ENCODE measurements at places on chromosomes 3 and 15.

DNA sequence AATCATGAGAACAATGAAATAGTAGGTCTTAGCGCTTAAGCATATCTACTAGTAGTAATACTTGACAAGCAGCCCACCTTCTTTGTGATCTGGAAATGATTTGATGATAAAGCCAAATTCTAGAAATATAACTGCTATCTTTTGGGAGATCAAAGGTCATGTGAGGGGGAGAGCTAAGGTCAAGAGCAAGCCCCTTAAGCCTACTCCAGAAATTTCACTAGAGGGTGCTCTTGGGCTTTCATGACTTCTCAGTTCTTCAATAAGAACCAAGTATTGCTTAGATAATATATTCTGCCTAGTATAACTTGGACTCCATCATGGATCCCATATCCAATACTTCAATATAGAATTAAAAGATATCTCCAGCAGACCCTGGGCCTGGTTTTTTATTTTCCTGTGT, 319.6 kb downstream of the ZBTB20 start:
- DNase-seq = no peak

DNA sequence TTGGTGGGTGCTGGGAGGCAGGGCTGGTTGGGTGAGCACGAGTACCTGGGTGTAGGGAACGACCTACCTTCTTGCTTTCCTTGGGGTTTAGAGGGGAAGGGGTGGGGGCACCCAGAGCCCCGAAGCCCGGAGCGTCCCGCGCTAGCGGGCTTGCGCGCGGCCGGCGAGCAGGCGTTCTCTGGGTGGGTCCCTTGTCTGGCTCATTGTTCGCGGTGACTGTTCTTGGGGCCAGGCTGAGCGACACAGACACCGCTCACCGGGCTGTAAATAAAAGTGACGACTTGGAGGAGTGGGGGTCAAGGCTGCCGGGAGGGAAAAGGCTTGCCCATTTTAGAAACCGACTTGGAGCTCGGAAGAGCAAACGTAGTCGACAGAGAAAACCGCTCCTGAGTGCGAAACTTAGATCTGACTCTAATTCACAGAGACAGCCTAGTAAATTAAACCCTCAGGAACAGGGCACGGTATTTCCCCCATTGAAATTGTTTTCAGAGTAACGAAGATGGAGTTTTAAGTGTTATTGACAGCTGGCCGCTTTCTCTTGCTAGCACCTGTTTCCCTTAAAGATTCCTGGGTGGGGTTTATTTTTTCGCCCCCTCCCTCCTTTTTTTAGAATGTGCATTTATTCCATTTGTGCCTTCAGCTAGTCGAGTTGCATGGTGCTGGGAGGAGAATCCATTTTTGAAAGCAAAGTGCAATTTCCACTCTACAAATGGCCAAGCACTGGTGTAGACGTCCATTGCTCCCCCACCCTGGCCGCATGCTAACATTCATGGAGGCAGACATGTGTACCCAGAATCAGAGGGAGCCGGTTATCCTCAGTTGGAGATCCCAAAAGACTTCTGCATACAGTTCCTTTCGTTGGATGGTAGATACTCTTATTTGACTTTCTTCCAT, 532.1 kb upstream of the SEMA6D start:
- no peak for DNase-seq

GRCh38 chr15:66027268-66027805, 158.0 kb downstream of the RAB11A start:
- DNase-seq = no peak

DNA sequence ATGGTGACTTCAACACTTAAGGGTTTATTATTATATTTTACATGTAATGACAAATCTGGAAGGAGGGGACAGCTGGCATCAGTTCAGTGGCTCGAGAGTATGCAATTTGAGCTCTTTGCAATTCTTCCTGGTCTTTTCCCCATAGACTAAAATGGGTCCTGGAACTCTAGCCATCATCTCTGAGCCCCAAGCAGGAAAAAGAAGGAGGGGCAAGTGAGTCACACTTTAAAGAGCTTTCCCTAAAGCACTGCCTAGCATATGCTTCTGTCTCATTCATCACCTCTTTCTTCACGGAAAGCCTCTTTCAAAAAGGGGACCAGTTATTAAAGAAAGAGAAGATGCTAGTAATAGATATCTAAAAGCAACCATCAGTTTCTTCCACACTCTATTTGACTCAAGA, 466.3 kb downstream of the ZIC1 start:
- DNase-seq = no peak

DNA sequence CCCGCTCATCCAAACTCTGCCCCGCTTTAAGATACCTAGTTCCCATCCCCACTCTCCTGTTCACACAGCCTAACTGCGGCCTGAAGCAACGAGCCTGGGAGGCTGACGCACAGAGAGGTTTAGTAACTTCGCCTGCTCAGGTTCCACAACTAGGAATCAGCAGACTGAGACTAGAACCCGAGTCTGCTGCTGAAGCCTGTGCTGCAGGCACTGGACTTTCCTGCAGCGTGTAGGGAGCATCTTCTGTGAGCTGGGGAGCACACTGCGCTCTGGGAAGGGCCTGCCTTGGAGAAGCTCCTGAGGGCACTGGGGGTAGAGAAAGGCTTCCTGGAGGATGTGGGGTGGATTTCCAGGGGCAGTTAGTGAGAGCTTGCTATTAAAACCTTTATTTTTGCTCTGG, 4.8 kb upstream of the MAP6D1 start:
- no peak for DNase-seq

GRCh38 chr15:45795440-45796069, 160.7 kb downstream of the SQOR start:
- DNase-seq = no peak

GRCh38 chr15:61748529-61748928, 311.7 kb downstream of the VPS13C start:
- no peak for DNase-seq

DNA sequence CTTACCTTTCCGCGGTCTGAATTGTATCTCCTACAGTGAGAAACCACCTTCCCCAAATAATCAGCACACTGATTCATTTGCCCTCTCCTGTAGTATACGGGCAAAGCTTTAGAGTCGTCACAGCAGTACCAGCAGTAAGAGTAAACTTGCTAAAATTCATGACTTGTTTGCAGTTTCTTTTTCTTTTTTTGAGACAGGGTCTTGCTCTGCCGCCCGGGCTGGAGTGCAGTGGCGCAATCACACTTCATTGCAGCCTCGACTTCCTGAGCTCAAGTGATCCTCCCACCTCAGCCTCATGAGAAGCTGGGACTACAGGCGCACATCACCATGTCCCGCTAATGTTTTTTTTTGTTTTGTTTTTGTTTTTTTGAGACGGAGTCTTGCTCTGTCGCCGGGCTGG, 11.9 kb downstream of the SCAMP5 start:
- DNase-seq = no peak

DNA sequence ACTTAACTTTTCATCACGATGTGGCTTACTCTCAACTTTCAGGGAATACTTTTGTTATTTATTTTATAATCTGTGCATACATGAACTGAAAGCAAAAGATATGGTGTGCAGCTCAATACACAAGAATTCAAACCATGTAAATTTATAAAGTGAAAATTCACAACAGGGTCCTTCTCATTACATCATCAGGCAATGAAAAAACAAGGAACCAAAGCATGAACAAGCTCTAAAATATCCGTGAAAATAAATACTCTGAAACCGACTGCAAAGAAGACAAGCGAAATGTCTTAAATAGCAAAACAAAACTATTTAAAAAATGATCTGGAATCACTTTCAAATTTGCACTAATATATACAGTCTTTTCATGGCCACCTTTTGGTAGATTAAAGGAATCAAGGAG, 28.9 kb downstream of the GNB5 start:
- no peak for DNase-seq

- DNase-seq = peak; percentile 43
Observed at GRCh38 chr3:46910166-46910760, 32.7 kb downstream of the PTH1R start.

- no peak for DNase-seq
Observed at GRCh38 chr3:100368441-100368840, 32.4 kb downstream of the TOMM70 start.

DNA sequence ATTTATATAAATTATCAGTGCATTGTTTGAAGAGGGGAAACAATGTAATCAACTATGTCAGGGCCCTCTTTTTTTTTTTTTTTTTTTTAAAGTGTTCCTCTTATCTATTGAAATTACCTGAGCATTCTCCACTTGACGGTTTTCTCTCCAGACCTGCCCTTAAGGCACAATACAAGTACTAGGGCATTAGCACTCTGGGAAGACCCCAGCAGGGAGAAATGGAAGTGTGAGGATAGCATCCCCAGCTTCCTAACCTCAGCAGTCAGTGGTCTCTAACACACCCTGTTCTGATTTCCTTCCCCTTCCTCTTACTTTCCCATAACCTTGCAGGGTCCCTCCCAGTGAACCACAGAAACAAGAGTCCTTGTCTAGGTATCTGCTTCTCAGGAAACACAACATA, 458.3 kb upstream of the ARL6 start:
- no peak for DNase-seq

GRCh38 chr3:108493862-108494261, 16.5 kb downstream of the MYH15 start:
- no peak for DNase-seq

GRCh38 chr3:51355891-51356578, 29.1 kb upstream of the MANF start:
- no peak for DNase-seq

DNA sequence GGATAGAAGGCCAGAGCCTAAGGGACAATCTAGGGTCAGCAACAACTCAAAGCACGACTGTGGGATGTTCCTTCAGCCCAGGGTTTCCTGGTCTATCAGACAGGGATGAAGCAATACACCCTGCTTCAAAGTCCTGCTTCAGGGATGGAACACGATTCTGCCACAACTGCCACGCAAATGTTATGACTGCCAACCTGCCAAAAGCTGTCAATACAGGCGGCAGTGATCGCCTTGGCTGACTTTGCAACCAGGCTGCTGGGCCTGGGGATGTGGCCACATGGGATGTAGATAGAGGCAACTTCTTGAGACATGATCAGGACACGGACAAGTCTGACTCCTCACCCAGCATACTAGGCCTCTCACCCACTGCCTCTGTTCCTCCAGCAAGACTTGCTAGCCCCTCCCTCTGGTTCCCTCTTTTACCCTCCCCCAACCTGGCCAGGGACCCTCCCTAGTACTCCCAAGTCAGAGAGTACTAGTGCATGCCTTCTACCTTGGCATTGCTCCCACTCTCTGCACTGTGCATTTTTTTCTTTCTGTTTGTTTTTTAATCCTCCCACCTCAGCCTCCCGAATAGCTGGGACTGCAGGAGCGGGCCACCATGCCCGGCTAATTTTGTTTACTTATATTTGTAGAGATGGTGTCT, 7.6 kb downstream of the CCDC12 start:
- no peak for DNase-seq

- no peak for DNase-seq
Observed at GRCh38 chr3:38966811-38967692, 84.7 kb downstream of the SCN11A start.

DNA sequence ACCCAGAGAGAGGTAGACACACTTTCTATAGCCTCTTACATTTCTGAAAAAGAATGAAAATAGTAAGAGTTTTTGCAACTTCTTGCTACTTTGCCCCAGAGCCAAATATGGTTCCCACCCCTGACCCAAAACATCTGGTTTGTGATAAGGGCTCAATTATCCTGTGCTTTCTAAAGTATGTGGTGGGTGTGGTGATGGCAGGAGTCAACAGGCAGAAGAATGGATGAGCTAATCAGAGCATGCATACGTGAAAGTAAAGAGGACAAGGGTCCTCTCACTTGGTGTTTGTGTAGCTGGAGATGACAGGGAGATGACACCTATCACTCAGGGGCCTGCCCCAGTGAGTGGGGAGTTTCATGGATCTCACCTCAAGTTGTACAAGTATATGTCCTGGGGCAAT, 19.1 kb downstream of the KBTBD8 start:
- no peak for DNase-seq

DNA sequence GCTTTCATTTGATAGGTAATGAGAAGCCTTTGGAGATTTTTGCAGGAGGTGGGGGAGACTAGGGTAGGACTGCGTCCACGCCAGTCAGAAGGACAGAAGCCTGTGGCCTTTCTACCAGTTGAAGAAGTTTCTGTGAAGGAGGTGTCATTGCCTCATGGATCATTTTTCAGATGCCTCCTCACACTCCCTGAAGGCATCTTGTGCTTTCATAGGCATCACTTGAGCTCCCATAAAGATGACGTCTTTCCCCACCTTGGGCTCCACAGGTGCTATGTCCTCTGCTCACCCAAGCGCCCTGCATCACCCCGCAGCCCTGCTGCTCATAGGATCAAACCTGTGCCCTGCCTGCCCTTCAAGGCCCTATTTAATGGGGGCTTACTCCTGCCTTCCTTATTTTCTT, 7.5 kb upstream of the ITGA11 start:
- no peak for DNase-seq

DNA sequence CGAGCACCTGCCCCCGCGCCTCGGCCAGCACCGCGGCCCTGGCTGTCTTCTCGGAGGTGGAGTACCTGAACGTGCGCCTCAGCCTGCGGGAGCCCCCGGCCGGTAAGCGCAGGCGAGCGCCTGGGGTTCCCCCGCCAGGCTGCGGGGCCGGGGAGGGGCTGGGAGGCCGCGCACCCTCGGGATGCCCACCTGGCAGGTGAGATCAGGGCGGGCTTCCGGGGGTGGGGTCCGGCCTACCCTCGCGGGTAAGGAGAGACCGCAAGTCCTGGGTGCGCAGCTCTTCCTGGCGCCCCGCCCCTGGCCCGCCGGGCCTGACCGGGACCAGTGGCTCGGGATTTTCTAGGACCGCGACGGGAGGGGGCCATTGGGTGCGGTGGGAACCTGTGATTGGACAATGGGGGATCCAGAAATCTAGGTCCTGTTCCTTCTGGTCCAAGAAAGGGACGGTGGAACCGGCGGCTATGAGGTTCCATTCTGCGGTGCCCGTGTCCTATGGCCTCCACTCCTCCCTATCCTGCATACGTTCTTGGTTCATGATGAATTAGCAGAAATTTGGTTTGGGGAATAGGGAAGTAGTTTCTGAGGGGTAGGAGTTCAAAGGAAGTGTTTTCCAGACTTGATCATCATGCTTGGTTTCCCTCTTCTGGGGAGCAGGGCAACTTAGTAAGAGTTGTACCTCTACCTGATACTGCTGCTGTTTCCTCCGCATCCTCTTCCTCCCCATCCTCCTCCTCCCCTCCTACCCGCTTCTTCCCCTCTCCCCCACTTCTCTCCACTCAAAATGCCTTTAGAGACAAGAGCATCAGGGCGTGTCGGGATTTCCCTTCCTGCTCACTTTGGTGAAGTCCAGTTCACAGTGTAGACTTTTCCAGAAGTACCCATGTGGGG, 808 bp downstream of the ARRDC4 start:
- DNase-seq = peak; percentile 69

- no peak for DNase-seq
Observed at GRCh38 chr15:76075046-76075445, 15.3 kb downstream of the TMEM266 start.

GRCh38 chr3:36734742-36735141, 29.6 kb downstream of the DCLK3 start:
- DNase-seq = no peak

DNA sequence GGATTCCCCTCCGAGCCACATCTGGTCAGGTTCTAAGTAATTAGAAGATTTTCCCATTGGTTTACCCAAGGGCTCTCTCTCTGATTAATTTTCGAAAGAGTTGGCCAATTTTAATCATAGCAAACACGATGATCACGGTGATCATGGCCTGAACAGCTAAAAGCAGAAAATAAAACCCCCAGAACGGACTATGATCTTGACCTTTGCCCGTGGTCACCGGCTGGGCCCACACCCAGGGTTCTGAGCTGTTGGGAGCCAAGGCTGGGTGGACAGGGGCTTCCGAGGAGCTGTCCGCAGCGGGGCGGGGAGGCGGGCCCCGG, 2.6 kb downstream of the GP5 start:
- DNase-seq = no peak

Measured in sciatic nerve (tissue), 2 donors.